Stimulated activated CD4-positive, alpha-beta T cell treated with anti-CD3 and anti-CD28 coated beads, TNF-alpha, amount 100 ng/mL, for 1 hour (primary cell): ENCODE measurements at places on chromosomes 7 and 10.

DNA sequence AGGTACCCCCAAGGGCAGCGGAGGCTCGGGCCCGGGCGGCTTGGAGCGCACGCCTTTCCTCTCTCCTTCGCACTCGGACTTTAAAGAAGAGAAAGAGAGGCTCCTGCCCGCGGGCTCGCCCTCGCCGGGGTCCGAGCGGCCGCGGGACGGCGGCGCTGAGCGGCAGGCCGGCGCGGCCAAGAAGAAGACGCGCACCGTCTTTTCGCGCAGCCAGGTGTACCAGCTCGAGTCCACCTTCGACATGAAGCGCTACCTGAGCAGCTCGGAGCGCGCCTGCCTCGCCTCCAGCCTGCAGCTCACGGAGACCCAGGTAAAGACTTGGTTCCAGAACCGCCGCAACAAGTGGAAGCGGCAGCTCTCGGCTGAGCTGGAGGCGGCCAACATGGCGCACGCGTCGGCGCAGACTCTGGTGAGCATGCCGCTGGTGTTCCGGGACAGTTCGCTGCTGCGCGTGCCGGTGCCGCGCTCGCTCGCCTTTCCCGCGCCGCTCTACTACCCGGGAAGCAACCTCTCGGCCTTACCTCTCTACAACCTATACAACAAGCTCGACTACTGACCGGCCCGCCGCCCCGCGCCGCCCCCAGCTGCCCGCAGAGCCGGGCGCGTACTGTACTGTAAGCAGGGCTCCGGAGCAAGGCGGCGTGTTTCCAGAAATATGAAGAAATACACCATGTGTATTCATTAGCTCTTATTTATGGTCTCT is 1.8 kb downstream of the HMX2 start:
- DNase-seq, result no peak

DNA sequence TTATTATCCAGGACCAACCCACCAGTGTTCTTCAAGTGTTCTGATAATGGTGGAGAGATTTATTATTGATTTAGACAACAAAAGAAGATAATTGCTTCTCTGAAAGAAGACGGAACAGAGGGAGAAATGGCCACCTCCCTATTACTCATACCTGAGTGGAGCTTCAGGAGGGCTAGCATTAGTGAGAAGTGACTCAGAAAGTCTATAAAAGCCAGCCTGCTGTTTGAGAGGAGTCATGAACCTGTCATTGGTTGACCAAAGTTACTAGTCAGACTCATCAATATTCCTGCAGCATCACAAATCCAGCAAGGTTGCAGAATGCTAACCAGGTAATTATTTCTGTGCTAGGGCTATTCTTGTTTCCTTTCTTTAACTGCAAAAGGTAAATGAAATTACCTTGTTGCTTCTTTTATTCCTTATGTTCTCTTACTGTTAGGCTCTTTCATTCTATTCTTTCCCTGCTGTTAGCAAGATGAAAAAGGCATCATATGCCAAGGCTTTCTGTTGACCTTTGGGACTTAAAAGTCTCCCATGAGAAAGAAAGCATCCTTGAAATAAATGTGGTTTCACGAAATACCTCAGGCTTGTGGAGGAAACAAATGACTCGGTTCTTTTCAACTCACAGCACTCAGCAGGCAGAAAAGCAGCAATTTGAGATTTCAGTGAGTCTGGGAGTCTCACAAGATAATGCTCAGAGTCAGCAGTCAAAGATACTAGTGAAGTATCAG is 256.4 kb upstream of the PHYHIPL start:
- DNase-seq, result no peak

GRCh38 chr7:157500171-157500960 is 163.6 kb downstream of the DNAJB6 start:
- DNase-seq, result no peak

- no peak for DNase-seq
Measured at GRCh38 chr7:37211097-37211880, 237.4 kb downstream of the ELMO1 start.

- no peak for DNase-seq
Measured at GRCh38 chr10:98266647-98267046, 1.3 kb downstream of the LOXL4 start.

- no peak for DNase-seq
Measured at GRCh38 chr10:31940839-31941653, 12.4 kb upstream of the ARHGAP12 start.

GRCh38 chr10:14541379-14541778 is 210.7 kb upstream of the FRMD4A start:
- DNase-seq, result no peak

DNA sequence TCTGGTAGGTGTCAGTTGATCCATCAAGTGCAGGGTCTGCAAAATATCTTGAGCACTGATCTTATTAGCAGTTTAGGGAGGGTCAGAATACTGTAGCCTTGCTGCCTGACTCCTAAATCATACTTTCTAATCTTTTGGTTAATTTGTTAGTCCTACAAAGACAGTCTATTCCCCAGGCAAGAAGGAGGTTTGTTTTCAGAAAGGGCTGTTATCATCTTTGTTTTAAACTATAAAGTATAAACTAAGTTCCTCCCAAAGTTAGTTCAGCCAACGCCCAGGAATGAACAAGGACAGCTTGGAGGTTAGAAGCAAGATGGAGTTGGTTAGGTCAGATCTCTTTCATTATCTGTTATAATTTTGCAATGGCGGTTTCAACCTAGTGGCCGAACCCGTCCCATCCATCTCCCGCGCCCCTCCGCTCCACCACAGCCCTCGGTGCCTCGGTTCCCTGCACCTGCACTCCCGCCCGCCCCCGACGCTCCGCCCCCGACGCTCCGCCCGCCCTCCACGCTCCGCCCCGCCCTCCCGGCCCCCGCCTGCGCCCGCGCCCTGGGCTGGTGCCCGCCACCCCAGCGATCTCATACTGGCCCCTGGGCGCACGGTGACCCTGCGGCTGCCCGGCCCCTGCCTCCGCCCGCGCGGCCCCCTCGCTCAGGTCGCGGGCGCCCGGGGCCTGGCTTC is at the start of gene ADCK2:
Gene ADCK2, plus strand, starts transcription at position 564 of the 681 bp plus-strand sequence. CDS start 386 bp downstream, outside the sequence.
- DNase-seq, result peak; percentile 57

DNA sequence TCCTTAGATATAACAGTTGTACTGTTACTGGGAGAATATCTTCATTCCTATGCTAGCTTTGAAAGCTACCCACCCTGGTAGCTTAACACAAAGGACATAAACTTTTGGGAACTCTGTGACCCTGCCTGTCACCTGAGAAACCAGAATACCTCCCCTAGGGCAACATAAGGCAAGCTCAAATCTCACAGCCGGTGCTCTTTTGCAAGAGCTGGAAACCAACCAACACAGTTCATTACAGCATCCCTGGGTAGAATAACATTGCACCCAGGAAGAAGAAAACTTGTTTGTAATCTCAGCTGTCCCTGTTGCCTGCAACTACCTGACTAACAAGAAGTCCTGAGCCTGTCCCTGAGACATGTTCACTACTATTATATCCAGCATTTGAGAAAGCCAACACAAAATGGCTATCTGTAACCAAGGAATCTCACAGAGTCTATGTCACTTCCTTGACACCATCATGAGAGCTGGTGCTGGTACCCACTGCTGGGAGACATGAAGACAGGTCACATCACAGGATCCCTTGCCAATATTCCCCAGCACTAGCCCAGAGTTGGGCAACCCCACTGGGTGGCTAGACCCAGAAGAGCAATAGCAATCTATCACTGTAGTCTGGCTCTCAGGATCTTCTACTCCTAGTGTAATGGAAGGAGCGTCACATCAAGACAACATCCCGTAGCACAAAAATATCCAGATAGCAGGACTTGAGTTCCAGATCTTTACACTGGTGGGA is 31.3 kb downstream of the AKR1C3 start:
- DNase-seq, result no peak

GRCh38 chr10:14554491-14555205 is 220.0 kb downstream of the FAM107B start:
- DNase-seq, result no peak

- DNase-seq, result no peak
Measured at GRCh38 chr7:107461938-107462533, 7.8 kb upstream of the GPR22 start.

DNA sequence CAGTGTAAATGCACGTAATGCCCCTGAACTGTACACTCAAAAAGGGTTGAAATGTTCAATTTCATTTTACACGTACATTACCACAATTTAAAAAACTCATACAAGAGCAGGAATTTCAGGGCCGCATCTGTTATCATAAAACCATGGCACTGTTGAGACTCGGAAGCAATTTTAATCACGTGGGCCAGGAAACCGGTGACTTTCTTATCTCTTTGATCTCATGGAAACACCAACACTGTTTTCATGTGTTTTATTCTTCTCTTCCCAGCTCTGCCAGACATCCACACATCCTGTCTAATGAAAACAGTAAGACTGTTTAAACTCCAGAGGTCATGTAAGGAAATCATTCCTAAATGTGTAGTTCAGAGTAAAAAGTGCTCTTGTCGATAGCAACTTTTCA is 35.9 kb downstream of the PTPRE start:
- DNase-seq, result no peak

DNA sequence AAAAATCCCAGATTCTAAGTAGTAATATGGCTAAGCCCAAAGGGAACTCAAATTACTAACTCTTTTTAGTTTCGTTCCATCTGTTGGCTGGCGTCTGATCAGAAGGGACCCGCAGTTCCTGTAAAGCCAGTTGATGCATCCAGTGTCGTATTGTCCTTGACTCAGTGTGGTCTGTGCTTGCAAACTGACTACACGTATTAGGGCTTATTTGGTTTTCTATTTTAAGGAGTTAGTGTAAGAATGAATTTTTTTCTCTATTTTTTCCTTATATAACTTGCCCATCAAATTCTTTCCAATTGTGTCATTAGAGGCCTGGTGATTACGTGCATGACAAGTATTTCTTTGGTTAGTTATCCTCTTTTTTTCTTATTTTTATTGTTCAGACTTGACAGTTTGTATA is 9.7 kb downstream of the ABCA13 start:
- no peak for DNase-seq

DNA sequence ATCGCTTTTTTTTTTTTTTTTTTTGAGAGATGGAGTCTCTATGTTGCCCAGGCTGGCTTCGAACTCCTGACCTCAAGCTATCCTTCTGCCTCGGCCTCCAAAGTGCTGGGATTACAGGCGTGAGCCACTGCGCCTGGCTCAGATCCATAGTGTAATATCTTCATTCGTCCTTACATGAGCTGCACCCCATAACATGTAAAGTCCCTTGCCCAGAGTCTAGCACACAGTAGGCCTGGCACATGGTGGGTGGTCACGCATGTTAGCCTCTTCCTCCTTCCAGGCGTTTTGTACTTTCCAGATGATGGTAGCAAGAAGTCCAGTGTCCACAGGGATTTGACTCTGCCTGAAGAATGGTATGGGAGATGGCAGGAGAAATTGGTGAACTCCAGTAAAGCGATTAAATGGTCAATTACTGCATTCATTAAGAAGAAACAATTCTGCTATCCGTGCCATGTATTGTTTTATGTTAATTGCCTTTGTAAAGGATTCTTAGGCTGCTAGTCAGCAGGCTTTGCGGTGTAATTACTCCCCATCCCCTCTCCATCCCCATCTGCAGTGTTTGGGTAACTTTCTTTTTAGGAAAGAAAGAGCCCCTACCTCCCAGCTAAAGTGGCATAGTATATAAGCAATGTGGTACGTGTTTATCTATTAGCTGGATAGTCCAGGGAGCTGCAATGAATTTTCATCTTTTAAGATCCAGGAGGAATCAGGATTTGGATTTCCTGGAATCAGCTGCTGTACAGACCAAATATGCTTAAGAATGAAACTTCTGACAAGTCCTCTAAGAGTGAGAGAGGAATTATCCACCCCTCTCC is 1.2 kb downstream of the TPST1 start:
- no peak for DNase-seq

DNA sequence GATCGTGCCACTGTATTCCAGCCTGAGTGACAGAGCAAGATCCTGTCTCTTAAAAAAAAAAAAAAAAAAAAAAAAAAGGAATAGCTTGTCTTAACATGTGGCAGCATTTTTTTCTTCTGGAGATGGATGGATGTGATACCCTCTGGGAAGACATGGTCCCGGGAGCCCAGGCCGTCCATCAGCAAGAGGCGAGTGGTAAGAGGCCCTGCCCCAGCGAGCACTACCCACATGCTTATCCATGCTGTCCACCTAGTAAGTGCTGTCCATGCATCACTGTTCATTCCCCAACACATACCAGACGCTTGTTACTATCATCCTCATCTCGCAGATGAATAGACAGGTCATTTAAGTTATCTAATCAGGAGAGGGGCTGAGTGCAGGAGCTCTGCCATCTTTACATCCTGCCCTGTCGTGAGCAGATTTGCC is 12.9 kb downstream of the ATP6V1F start:
- DNase-seq, result no peak

GRCh38 chr10:1467334-1468076 is 269.8 kb downstream of the ADARB2 start:
- no peak for DNase-seq

DNA sequence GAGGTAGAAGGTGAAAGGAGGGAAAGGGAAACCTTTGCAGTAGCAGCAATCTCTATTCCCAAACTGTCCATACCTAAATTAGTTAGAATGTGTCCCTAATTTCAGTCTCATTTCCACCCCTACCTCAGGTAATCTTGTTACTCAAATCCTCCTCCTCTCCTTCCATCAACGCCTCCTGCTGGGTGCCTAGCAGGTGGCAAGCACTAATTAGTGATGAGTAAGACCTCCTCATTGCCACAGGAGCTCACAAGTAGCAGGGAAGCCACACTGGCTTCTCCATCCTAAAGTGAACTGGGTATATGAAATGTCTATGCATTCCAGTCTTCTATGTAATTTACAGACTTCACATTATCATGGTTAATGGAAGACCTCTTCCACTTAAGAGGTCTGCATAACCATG is 25.7 kb upstream of the FAM133B start:
- no peak for DNase-seq

DNA sequence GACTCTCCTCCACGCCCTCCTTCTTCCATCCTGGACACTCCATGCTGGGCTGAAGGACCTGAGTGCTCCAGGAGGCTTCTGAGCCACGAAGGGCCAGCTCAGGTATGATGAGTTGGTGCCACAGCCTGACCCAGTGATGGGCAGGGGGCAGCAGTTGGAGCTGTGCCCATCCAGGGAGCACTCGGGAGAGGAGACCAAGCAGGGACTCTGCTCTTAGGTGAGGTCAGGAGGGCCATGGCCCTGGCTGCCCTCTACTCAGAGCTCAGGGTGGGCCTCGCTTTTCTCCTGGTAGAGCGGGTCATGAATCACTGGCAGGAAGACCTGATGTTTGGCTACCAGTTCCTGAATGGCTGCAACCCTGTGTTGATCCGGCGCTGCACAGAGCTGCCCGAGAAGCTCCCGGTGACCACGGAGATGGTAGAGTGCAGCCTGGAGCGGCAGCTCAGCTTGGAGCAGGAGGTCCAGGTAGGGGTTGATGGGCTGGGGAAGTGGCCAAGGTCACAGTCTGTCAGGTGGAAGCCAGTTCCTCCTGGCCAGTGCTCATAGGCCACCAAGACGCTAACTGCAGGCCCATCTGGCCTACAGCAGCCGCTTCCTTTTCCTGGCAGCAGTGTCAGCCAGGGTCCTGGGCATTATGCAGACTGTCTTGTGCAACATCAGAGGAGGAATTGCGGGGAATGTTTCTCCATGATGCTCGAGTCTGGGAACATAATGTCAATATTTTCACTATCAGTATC is 50.8 kb downstream of the ALOX5 start:
- DNase-seq, result no peak
